ENCODE measurements at places on chromosomes 5 and 9.
A peak's percentile ranks its signal among the peaks of the same experiment; 100 is the strongest.

DNA sequence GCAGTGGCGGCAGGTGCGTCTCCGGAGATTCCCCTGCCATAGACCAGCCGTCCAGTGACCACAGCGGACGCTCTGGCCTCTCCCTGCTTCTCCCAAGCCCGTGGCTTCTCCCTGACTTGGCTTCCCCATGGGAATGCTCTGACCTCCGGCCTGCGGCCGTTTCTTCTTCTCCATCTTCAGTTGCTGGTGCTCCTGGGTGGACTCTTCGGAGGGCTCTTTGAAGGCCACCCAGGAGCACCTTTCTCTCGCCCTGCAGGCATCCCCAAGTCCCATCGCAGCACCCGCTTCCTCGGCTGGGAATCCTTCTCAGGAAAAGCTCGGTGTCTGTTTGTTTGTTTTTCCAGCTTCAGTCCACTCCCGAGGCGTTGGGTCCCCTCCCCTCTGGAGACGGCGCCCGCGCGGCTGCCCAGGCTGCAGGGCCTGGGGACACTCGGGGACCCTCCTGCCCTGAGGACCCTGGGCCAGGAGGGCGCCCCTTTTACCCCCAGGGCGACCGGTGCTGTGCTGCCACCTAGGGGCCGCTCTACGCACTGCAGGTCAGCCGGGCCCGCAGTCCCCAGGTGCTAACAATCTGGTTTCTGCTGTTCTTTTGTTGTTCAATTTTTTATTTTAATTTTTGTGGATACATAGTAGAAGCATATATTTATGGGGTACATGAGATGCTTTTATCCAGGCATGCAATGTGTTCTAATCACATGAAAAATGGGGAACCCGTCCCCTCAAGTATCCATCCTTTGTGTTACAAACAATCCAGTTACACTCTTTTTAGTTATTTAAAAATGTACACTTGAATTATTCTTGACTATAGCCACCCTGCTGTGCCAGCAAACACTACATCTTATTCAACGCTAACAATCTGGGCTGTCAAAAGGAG, 197.9 kb upstream of the ADAMTS16 start:
- DNase-seq: no peak

GRCh38 chr5:73352649-73353230, 95.8 kb downstream of the FOXD1 start:
- no peak for DNase-seq

DNA sequence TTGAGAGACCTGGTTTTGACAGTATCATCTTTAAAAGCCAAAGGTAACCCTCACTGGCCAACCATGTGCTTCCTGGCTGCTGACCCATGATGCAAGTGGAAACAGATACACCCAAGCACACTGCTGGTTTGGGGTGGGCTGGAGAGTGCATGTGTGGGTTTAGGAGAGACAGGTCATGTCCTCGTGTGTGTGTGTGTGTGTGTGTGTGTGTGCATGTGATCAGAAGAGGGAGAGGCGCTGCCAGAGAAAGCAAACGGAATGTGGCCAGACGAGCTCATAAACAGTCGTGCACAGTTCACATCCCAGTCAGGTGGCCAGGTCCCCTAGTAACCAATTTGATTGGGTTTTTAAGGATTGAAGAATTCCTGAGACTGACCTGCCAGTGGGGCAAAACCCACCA, 112.8 kb upstream of the ICE1 start:
- no peak for DNase-seq

DNA sequence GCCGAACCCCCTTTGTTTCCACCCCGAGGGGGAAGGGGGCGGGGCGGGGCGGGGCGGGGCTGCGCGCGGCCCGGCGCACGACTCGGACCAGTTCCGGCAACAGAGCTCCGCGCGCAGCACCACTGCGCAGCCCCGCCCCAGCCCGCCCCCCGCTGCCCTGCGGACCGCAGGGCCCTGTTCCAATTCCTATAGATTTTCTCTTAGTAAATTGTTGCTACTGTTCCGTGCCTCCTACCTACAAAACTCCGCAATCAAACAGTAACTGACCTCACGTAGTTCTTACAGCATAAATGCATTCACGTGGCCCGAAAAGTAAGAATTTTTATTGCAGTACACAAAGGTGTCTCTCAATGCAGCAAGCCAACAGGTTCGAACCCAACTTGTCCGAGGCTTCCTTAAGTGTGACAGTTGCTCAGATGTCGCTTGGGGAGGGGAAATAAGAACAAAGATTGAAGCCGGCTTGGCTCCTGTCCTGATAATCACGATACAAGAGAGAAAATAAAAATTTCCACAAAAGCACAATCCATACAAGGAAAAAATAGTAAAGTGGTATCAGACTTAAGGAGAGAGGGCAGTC, 1.2 kb upstream of the RNF38 start:
- DNase-seq: peak; percentile 74

- peak; percentile 14 for DNase-seq
Measured at GRCh38 chr5:143606043-143606752, 202.7 kb upstream of the NR3C1 start.

DNA sequence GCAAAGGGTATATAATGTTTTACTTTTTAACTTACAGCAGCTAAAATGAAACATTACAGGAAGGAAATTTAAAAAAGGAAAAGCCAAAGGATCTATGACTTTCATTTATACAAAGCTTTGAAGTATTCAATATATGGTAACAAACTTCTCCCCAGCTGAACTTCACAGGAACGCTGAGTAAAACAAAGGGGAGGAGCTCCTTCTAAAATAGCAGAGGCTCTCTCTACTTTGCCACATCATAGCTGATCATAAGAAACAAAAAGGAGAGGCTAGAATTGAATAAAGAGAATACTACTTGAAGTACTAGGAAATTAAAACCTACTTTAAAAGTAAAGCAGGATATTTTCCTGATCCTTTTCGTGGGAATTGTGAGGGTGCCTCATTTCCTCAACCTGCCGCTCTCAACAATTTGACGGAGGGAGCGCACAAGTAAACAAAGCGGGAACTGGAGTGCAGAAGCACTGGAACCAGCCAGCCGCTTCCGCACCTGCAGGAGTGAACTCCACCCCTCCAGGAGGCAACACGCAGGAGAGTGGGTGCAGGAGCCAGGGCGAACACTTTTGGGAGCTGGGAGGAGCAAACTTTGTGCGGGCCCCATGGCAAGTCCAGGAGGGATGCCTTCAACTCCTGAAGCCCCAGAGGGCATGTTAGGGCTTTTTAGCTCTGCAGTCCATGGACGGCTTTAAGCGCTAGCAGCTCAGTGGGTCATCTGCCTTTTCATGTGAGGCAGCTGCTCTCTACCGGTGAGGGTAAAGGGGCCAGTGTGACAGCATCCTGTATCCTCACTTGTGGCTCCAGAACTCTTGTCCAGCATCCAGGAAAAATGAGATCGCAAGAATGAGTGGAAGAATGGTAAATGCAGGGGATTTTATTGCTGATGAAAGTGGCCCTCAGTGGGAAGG, 757.4 kb downstream of the PTPRD start:
- no peak for DNase-seq

- DNase-seq: no peak
Measured at GRCh38 chr5:135341696-135342550, 57.1 kb downstream of the MACROH2A1 start.

DNA sequence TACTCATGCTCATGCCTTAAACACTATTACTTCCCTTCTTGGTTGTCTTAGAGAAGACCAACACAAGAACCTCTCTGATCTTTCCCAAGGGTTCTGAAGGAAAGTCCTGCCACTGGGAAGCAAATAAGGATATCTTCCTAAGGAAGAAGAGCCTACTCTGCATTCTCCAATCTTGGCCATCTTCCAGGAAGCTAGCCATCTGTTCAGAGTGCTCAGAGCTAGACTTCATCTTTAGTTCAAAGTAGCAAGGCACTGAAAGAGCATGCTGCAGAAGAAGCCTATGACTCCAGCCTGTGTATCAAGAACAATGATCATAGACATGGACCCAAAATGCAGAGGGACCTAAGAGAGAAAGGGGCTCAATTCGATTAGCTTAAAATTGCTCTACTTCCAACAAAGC, 114.7 kb downstream of the KIAA0825 start:
- no peak for DNase-seq

GRCh38 chr5:81848362-81848880, 97.5 kb upstream of the SSBP2 start:
- no peak for DNase-seq

DNA sequence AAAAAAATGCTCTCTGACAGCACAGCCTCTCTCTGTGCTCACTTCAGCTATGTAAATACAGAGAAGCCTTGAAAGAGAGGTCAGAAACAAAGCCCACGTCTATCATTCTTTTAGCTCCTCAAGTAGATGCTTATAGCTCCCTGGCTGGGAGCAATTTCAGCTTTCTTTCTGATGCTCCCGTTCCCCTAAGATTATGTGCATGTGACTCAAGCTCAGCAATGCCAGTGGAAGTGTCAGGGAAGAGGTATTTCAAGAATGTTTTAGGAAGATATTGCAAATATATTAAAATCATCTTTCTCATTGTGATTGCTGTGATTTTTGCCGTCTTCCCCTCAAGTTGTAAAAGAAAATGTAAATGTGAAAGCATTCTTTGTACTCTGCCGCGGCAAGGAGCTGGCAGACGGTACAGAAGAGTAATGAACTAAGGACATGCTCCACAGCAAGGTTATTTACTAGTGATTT, 1353.7 kb upstream of the ACO1 start:
- DNase-seq: no peak

DNA sequence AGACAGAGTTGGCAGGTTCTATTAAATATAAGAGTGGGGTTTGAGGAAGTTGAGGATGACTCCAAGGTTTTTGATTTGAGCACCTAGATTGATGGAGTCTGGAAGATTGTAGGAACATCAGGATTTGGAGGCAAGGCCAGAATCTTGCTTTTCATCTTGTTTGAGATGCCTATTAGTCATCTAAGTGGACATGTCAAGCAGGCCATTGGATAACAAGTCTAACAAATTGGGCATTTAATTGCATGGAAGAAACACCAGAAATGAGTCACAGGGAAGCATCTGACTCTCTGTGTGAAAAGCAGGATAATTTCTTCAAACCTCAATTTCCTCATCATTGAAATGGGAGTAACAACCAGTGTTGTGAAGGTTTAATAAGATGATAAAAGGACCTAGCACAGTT, 53.3 kb upstream of the ARL15 start:
- no peak for DNase-seq

GRCh38 chr5:36610621-36611020, 4.2 kb downstream of the SLC1A3 start:
- DNase-seq: no peak

DNA sequence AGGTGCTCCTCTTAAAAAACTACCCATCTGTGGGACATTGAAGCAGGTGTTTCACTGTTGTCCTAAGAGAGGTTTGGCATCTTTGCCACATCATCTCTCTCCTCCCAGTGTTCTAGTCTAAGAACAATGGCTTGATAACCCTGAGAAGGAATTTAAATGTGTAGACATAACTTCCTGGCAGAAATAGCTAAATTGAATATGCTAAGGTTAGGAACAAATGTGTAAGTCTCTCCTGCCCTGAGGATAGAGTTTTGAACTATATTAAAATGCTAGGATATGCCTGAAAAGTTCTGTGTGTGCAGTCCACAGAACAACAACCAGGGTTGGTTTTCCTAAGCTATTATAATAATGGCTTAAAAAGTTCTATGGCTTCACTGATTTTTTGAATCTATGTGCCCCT, 106.6 kb downstream of the LRRC70 start:
- DNase-seq: no peak

GRCh38 chr5:177446200-177447065, at the start of gene PRR7:
Gene PRR7 (plus strand): TSS chr5:177446814. CDS start chr5:177455068, 8,254 bp downstream.
- peak; percentile 75 for DNase-seq

DNA sequence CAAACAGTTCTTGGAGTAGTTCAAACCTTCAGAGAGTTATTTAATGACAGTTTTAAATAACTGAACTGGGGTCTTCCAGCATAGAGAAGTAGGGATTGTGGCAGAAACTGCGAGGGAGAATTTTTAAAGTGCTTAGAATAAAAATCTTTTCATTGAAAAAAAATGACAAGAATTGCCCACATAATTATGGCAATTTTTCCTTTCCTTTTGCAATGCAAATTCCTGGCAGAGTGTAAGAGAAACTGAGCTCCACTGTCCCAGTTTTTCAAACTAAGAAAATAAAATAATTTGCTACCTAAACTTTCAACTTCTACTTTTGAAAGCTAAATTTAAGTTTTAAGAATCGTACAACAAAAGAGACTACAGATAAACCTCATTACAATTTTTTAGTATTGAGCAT, 2.3 kb upstream of the PTGER4 start:
- no peak for DNase-seq

- peak; percentile 47 for DNase-seq
Measured at GRCh38 chr5:132688536-132689339, 14.9 kb downstream of the IL4 start.

- no peak for DNase-seq
Measured at GRCh38 chr9:125774106-125774505, 26.9 kb downstream of the PBX3 start.

DNA sequence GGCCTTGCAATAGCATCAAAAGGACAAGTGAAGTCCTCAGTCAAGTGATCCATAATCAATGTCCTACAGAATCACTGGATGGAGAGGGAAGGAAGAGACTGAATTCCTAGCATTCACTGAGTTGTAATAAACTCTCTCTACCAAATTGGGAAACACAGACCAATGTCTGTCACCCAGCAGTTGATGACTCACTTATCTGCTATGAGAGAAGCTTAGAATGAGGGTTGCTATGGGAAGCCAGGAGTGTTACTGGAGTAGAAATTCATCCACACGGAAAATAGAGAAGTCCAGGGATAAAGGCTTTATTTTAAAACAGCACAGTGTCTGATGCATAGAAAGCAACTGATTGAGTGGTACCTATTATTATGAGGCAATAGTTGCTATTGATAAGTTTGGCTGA, 407.4 kb downstream of the BRINP1 start:
- no peak for DNase-seq

GRCh38 chr5:24059006-24059405, 551.6 kb downstream of the PRDM9 start:
- DNase-seq: no peak

DNA sequence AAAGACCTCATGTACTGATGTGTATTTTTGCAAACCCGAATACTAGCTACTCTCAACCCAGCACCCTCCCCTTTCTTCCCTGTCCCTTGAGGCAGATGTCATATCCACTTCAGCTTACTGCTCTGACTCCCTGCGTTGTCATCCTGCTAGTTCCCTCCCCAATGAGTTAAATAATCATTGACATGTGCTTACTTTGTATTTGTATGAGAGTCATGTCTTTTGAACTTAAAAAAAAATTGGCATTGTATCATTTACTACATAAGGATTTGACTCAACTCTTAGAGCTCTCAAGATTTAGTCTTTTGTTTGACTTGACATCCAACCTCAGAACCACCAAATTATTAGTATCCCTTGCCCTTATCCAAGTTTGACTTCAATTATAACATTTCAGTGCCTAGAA, 219.7 kb upstream of the TUT7 start:
- DNase-seq: no peak

DNA sequence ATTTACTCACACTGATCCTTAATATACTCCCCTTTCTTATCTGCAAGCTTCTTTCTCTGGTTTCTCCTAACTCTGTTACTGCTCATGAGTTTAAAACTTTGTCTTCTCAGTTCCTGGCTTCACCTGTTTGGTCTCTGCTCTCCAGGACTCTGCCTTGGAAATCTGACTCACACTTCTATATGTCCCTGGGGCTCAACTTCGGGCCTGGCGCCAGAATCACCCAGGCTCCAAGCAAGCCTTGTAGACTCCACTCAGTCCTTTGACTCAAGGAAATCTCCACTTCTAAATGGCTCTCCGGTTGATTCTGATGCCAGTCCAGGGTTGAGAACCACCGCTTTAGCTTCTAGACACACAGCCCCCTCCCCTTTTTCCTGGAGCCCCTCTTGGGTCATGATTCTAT, 57.8 kb downstream of the TMC1 start:
- DNase-seq: no peak
